ENCODE measurements at places on chromosomes 7 and 10.
A peak's percentile ranks its signal among the peaks of the same experiment; 100 is the strongest.

GRCh38 chr10:77080361-77081027 is 557.1 kb downstream of the KCNMA1 start:
- no peak for DNase-seq

DNA sequence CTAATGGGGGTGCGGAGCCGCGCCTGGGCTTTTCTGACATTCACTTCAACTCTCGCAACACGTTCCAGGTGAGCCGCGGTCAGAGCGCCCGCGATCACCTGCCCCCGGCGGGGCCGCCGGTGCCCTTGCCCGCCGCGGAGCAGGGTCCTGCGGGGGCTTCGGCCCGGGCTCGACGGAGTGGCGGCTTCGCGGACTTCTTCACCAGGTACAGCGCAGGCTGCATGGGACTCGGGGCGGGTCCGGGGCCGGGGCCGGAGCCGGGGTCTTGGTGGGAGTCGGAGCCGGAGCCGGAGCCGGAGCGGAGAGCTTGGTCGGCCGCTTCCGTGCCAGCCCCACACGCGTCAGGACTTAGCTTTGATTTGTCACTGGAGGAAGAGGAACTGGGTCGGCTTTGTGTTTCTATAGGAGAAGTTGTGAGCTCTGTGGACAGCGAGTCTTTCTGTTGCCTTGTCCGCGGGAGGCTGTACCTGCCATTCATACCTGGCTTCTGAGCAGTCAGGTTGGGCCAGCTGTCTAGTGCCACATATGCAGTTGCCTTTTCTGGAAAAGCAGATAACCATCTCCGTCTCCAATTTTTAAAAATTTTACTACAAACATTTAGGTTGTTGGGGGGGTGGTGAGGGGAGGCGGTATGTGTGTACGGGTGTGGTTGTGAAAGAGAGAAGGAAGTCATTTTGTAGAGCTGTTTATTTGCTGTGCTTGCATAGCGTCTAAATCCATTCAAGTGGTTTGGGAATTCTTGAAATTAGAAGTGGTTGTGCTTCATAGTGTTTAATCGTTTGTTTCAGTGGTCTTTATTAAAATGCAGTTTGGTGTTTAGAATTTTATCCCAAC is 1.3 kb downstream of the TBC1D12 start:
- no peak for DNase-seq

DNA sequence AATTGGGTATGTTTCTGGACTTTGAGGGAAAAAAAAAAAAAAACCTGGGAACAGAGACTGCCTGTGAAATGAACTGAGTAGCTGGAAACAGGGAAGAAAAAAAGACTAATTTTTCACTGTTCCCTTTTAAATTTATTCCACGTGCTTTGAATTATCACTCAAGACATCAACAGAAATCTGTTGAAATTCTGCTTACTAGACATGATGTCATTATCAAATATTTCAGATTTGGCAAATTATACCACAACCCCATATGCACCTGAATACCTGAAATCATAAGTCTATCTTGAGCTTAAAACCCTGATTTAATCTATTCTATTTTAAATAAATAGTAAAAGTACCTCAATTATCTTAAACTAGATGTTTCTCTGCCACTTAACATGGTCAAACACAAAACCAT is 5.0 kb upstream of the REEP3 start:
- no peak for DNase-seq

GRCh38 chr7:98559958-98560357 is 57.1 kb upstream of the NPTX2 start:
- no peak for DNase-seq

DNA sequence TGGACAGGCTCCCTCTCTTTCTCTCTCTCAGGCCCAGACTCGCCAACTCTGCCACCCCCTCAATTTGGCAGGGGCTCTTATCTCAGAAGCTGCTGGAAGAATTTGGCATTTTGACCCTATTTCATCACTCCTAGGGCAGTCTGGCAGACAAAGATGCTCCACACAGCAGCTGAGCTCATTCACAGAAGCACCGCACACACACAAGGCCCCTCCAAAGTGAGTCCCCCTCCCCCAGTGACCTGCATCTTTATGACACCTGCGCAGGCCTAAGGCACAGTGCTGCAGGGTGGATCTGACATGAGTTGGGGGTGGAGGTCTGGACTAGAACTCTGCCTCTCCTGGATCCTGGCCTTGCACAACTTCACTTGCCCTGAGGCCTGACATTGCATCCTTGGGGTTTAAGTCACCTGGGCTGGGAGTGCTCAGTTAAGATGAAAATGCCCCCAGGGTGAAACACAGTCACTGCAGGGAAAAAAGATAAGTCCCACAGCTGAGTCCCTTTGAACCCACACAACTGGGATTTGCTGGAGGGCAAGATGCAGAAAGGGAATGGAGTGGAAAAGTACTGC is 41.1 kb upstream of the DUSP5 start:
- DNase-seq: no peak

- peak; percentile 20 for DNase-seq
These were observed 53.4 kb downstream of the TMEM209 start for GRCh38 chr7:130151591-130152492.

DNA sequence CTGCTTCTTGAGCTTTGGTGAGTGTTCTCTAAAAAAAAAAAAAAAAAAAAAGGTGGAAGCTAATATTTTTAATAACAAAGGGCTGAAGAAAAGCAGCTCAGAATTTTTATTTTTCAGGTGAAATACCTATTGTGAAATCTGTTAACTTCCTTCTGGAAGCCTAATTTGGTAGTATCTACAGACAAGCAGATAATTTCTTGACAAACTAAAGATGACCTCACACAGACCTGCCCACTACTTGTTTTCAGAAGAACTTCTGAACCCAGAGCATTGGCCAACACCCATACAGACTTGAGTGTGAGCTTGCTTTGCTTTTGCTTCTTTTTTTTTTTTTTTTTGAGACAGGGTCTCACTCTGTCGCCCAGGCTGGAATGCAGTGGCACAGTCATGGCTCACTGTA is 31.2 kb downstream of the LRRC4 start:
- no peak for DNase-seq

GRCh38 chr7:139523199-139523941 is at the start of gene CLEC2L:
Gene CLEC2L, plus strand, starts transcription at chr7:139523685. Its CDS starts 243 bp downstream, at chr7:139523928.
- no peak for DNase-seq

- no peak for DNase-seq
These were observed 22.5 kb downstream of the RNF133 start for GRCh38 chr7:122676466-122676865.

- no peak for DNase-seq
These were observed 97.1 kb downstream of the TFEC start for GRCh38 chr7:115933471-115933870.

DNA sequence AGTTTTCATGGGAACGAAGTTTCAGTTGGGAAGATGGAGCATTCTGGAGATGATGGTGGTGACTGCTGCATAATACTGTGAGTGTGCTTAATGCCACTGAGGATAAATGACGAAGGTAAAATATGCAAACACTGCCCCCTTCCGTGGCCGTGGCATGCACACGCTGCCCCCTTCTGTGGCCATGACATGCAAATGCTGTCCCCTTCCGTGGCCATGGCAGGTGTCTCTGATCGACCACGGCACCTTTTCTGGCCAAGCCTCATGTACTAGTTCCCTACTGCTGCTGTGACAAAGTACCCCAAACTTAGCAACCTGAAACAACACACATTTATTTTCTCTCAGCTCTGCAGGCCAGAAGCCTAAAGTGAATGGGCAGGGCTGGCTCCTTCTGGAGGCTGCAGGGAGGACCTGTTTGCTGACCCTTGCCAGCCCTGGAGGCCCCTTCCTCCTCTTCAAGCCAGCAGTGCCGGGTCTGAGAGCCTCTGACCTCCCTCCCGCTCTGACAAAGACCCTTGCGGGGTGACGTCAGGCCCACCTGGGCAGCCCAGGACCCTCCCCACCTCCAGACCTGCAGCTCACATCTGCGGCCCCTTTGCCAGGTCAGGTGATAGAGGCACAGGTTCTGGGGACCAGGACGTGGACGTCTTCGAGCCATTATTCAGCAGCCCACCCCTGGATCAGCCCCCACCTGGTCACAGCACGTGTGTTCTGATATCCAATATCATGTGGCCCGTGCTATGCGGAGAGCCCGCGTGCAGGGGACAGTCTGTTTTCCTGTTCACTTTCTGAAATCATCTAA is 82.0 kb downstream of the MICALL2 start:
- no peak for DNase-seq

GRCh38 chr10:28677888-28678686 is 766 bp downstream of the BAMBI start:
- DNase-seq: no peak

- DNase-seq: no peak
These were observed 37.7 kb downstream of the AHR start for GRCh38 chr7:17336168-17336567.

DNA sequence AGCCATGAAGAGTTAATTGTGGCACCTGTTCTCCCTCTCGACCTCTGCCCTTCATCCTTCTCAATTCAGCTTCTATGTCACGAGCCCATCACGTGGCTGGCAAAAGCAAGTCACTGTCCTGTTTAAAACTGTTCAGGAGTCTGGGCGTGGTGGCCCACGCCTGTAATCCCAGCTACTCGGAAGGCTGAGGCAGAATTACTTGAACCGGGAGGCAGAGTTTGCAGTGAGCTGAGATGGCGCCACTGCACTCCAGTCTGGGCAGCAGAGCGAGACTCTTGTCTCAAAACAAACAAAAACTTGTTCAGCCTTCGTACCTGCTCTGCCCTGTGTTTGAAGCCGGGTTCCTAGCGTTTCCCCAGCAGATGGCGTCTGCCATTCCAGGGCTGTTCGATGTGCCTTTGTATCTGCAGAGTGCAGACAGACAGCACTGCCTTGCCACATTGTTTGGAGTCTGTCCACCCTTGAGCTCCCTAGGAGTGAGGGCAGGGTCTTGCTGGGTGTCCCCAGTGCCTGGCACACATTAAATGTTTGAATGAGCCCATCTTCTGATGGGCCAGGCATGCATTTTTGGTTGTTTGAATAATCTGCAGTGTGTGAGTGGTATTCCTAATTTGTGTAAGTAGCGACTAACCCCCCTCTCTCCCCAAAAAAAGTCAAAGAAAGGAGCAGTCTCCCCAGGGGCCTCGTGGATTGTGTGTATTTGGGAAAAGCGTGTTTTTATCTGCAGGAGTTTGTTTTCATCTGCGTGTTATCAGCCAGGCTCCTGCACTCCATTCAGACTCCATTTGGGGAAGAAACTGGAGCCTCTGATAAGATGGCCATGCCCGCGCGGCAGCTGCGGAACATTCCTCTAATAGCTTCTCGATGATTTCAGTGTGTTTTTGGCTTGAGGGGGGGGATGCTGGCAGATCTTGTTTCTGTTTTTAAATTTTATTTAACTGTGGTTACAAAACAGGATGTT is 61.2 kb downstream of the DNAJB6 start:
- no peak for DNase-seq

GRCh38 chr7:89559596-89559995 is 594.7 kb upstream of the STEAP1 start:
- no peak for DNase-seq

DNA sequence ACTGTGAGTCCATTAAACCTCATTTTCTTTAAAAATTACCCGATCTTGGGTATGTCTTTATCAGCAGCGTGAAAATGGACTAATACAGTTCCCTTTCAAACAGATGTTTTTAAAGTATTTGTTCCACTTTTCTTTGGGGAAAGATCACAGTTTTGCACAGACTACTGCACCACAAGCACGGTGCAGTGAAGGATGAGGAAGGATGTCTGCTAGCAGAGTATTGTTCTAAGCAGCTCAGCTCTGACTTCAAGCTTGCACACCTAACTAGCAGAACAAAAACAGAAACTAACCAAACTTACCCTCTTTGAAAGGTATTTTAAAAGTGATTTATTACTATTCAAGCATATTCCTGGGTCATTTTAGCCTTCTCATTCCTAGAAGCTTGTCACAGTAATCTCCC is 20.0 kb downstream of the THNSL1 start:
- no peak for DNase-seq

DNA sequence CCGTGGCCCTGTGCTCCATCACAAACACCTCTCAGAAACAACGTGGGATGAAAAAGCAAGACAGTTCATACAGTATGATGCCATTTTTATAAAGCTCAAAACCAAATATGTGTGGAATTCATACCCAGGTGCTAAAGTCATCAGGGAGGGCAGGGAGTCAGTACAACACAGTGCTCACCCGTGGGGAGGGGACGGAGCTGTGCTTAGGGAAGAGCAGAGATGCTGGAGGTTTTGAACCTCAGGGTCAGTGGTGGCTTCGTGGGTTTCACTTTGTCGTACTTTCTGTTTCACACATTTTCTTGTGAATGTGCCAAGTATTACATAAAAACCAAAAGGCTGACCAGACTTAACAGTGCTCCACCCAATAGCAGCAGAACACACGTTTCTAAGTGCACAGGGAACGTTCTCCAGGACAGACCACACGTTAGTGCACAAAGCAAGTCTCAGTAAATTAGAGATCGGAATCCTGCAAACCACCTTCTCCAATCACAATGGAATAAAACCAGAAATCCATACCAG is 21.2 kb downstream of the ZMIZ2 start:
- no peak for DNase-seq

DNA sequence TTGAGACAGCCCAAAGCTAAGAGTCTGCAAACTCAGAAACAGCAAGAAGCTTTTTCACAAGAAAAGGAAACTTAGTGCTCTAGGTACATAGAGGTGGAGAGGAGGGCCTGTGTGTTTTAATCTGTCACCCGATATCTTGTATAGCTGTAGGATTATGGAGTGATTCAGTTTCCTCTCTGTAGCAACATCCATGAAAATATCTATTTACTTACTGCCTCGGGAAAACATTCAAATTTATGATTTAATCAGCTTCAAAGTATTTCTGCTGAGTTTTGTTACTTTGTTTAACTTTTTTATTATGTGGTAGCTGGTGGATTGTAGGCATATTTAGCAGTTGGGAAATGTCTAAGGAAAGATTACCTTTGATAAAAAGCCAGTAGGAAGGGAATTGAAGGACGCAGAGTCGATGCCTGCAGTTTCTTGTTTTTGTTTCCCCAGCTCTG is 292.0 kb downstream of the CCDC3 start:
- no peak for DNase-seq

- DNase-seq: no peak
These were observed 60.6 kb upstream of the LRRN3 start for GRCh38 chr7:111030336-111030735.

DNA sequence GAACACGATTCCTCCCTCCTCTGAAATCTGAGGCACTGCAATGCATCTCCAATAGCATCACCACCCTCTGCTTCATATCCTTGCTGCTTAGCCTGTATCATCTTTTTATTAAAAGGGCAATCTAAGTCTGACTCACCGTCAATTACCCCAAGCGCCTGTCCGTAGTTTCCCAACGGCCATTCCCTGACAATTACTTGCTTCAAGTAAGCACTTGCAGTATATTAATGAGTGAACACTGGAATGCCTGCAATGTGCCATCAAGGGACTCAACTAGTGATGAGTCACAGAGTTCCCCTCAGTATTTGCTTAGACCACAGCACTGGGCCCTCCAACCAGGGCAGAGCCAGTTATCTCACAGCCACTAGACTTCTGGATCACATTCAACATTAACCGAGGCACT is 19.5 kb upstream of the PPP1R3C start:
- DNase-seq: no peak

DNA sequence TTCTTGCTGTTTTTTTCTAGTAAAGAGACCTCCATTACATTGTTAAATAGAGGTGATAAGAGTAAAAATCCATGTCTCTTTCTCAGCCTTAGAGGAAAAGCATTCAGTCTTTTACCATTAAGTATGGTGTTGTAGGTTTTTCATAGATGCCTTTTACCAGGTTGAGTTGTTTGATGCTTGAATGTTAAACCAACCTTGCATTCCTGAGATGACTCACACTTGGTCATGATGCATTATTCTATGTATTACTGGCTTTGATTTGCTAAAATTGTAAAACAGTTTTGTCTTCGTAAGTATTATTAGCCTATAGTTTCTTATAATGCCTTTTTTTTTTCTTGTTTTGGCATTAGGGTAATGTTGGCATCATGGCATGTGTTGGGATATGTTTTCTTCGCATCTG is 90.0 kb downstream of the ANKRD61 start:
- DNase-seq: no peak

GRCh38 chr10:3944591-3944990 is 159.6 kb upstream of the KLF6 start:
- DNase-seq: no peak
